ENCODE measurements at places on chromosomes 5 and 9.

DNA sequence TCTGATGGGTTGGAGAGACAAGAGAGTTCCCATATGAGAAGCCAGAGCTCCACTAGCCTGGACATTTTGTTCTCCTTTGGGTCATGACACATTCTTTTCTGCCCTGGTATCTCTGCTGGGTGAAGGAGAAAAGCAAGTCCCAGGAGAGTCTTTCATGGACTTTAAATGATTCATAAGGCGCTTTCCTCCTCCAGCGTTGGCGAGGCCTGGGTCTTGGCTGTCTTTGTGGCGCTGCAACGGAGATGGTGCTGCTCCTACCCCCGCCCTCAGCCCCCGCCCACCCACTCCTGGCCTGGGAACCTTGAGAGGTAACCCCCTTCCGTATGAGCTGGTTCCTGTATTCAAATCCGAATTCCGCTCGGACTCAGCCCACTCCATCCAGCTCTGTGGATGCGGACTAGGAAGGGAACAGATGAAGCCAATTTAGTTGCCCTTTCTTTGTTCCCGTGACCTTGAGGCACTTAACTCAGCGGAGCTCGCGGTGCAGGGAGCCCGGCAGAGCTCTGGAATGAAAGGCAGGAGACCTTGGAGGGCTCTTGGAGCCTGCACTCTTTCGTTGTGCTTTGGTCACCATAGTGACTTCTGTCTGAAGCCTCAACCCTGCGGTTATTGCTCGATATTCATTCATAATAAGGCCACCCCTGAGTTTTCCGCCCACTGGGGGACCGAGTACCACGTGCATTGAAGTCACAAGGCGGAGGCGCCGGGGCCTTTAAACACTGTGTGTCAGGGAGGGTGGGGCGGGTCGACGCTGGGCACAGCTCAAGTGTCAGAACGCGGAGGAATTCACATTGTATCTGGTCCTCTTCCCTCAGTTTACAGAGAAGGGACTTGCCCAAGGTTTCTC, 14.0 kb upstream of the PWWP2A start:
- no peak for DNase-seq

- DNase-seq: peak; percentile 58
Observed at GRCh38 chr9:129610473-129611306, 10.2 kb downstream of the C9orf50 start.

- no peak for DNase-seq
Observed at GRCh38 chr5:153350175-153350883, 140.1 kb upstream of the GRIA1 start.

DNA sequence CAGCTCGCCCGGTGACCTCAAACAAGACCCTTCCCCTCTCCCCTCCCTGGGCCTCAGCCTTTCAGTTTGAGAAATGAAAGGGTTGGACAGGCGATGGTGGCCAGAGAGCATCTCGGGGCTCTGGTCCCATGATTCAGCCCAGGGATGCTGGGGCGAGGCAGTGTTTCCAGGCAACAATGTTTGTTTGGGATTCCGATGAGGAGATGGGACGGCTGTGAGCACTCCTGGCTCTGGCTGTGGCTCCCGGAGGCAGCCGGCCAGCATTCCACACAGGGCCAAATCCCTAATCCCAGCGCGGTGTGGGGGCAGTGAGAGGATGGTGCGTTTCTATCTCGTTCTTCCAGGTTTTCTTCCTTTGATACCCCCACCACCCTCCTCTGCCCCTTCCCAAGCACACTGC, 66.0 kb downstream of the HMCN2 start:
- DNase-seq: no peak

DNA sequence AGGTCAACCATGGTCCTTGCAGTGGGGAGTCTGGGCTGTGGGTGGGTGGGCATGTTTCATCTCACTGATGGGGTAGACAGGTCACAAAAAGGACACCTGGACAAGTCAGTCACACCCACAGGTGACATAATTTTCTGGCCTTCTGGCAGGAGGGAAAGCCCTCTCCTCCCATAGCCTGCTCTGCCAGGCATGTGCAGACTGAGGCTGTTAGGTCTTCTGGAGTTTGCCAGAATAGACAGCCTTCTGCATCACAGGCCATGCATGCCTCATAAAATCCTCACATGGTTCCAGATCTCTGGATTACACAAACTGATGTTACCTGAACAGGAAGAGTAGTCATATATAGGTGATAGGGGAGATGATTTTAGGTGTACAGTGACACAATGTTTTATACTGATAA, 49.1 kb downstream of the ARHGAP26 start:
- DNase-seq: no peak

- DNase-seq: no peak
Observed at GRCh38 chr5:72814864-72815263, 1.6 kb upstream of the TNPO1 start.

DNA sequence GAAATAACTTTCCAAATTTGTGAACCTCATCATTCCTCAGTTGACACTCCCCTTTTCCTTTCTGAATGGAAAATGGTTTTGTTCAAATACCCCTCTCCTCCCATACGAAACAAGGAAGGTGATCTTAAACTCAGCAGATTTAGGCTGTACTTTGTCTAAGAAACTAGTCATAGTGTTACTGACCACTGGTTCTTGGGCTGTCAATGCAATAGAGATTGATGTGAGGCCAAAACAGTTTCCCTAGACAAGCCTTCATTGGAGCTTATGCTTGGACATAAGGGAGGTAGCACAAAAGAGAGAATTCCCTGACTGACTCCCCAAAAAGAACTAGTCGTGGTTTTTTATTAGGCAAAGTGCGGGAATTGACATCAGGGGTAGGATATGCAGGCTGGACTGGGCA, 5.3 kb upstream of the LNPEP start:
- DNase-seq: no peak
